ENCODE measurements at places on chromosomes 1 and 21.

GRCh38 chr1:22342734-22343191 is 108.9 kb upstream of the ZBTB40 start:
- no peak for DNase-seq

GRCh38 chr1:234782105-234782751 is 172.2 kb upstream of the IRF2BP2 start:
- DNase-seq: peak; percentile 2

DNA sequence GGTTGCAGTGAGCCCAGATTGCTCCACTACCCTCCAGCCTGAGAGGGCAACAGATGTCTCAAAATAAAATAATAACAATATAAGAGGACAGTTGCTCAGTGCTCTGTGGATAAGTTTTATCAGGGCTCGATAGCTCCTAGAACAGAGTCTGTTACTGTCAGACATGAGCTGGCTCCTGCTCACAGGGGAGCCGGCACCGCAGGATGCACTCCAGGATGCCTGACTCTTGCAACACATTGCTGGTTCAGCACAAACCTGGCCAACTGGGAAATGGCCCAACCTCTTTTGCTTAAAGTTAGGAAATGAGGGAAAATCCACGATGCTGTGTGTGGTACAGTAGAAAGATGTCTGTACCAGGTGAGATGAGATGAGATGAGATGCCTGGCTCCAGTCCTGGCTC is 5.8 kb upstream of the CTSE start:
- peak; percentile 28 for DNase-seq

- DNase-seq: no peak
Measured at GRCh38 chr1:103108376-103109150, at the start of gene COL11A1. Gene COL11A1 (minus strand): TSS chr1:103108522. CDS start chr1:103108178, 344 bp downstream.

DNA sequence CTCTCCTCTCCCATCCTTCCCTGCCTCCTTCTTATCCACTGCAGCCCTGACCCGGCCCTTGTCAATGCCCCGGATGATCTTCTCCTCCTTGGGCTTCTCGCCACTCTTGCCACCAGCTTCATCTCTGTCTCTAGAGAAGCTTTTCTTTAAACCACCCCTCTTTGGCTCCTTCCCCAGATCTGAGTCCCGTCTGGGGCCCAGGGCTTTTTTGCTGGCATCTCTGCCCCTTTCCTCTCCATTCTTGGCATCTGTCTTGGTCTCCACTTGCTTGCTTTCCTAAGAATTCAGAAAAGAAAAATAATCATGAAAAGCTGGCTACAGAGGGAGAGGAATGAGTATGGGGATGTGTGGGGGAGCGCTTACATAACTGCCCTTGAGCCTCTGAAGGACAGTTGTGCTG is 11.8 kb downstream of the SHISA4 start:
- DNase-seq: no peak

DNA sequence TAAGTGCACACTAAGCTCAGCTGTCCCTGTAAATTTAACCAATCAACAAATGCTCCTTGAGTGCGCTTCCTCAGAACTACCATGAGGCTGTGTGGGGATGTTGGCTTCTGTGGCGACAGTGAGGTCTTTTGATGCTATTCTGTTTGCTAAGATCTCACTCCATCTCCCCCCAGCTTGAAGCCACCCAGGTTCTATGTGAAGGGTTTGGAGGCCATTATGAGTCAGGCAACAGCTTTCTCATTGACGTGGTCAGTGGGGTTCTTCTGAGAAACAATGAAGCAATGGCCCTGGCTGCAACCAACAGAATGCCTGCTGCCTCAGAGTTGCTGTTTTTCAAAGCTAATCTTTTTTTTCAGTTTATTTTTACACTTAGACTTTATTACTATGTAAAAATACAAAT is 205.5 kb downstream of the PTBP2 start:
- no peak for DNase-seq

DNA sequence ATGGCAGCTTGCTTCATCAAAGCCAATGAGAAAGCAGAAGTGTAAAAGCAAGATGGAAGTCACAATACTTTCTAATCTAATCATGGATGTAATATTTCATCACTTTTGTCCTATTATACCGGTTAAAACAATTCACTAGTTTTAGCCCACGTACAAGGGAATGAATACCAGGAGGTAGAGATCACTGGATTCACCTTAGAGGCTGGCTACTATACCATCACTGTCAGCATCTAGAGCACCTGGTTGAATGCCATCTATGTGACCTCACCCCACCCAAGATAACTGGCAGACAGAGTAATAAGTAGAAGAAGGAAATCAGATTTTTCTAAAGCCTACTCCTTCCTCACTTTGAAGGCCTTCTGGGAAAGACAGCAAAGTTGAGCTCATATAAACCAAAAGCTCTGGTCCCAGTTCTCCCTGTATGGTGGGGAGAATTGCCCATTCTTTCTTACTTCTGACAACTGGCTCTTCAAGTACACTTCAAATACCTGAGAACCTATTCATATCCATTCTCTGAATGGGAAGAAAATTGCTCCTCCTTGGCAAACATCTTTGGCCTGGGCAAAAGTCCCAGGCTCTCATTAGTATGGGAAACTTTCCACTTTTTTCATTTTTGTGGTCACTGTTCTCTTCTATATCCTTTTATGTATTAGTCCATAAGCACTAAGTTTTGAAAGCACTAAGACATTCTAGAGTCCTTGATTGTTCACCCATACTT is 24.8 kb downstream of the HSD3B1 start:
- peak; percentile 57 for DNase-seq

GRCh38 chr1:177981200-177981599 is 11.3 kb upstream of the SEC16B start:
- no peak for DNase-seq

GRCh38 chr1:55848906-55849305 is 633.7 kb upstream of the USP24 start:
- peak; percentile 59 for DNase-seq

DNA sequence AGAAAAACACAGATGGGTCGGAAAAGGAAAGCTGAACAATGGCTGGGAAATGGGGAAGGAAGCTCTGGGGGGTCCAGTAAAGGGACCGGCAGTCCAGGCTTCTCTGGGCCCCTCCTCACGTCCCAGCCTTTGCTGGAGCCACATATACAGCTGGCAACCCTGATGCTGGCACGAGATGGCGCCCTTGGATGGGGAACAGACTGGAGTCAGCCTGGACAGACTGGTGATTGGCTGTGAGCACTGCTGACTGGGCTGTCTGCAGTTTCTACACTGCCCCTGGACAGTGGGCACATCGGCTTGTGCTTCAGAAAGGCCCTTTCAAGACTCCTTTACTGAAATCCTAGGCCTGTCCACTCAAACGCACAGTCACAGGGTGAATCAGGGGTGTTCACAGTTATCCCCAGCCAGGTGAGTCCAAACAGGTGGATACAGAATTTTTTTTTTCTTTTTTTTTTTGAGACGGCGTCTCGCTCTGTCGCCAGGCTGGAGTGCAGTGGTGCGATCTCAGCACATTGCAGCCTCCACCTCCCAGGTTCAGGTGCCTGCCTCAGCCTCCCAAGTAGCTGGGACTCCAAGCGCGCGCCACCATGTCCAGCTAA is 31.1 kb upstream of the ZBTB40 start:
- peak; percentile 85 for DNase-seq

DNA sequence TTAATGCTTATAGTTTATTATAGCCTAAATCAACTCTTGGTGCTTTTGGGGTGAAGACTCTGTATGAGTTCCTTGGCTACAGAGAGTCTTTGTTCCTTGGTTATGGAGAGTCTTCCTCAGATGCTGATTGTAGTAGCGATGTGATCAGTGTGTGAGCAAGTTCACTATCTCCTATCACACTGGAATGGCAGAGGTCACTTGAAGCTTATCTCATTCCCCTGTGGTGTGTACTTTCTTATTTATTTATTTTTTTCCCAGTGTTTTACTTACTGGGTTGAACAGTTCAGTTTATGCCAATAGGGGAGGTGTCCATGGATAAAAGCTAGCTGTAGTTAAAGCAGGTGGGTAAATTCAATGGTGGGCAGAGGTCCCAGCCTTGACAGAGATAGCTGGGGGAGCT is 20.1 kb upstream of the MAB21L3 start:
- DNase-seq: no peak

- no peak for DNase-seq
Measured at GRCh38 chr1:185478877-185479276, 161.8 kb upstream of the IVNS1ABP start.

DNA sequence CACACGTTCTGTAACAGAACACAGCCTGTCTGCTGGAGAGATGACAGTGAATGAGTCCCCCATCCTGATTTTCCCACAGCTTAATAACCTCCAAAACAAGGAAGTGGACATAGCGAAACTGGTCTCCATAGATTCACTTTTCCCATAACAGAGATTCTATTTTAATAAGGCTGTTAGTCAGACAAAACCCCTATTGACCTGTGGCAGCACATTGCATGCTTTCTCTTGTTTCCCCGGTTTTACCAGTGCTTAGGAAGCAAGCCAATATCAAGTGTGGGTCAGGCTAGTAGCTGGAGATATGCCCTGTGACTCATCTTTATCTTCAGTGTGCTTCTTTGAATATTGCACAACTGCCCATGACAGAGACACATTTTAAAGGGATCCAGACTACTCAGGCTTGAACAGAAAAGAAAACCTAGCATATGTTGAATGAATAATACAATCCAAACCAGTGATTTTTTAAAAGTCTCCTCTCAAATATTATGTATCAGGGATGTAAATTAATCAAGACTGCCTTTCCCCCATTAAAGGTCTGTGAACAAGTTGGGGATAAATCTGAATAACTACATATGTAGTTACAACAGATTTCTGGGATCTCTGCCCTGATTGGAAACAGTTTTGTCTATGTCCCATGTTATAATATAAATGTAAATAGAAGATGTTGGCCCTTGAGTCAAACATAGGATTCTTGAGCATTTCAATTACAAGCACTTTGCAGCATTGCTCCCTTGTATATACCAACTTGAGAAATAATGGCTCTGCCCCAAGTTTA is 11.9 kb upstream of the CLDN8 start:
- peak; percentile 99 for DNase-seq

DNA sequence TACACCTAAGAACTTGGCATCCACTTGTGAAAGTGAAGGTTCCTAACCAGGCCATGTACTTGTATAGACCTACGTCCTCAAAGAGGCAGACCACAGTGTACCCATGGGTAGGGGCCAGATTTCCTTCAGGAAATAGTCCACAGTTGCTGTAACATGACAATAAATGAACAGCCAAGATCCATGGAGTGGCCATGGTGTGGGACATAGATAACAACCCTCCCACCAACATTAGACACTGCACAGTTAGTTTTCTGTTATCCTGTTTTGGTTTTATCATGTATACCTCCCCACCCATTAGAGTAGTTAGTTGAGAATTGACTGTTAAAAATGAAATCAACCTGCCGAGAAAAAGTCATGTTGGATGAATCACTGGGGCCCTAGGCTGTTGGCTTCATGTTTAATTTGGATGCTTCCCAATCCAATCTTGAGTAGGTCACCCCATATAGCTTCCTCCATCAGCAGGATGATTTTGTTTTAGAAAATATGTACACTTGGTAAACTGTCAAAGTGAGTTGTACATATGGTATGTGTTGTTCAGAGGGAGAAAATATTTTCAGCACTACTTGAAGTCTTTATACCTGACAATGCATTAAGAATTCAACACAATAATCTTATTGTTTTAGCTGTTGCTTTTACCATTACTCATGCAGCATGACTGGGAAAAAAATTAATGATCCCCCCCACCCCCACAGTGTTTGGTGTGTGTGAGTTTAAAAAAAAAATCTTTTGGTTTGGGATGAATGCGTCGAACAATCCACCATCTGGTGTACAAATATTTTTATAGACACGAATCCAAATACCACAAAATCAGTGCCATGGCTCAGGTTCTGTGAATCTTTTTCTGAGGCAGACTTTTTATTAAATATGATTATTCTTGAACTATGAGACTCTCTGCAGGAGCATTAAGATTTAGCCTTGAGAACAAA is 88.3 kb upstream of the ARHGAP29 start:
- peak; percentile 99 for DNase-seq

DNA sequence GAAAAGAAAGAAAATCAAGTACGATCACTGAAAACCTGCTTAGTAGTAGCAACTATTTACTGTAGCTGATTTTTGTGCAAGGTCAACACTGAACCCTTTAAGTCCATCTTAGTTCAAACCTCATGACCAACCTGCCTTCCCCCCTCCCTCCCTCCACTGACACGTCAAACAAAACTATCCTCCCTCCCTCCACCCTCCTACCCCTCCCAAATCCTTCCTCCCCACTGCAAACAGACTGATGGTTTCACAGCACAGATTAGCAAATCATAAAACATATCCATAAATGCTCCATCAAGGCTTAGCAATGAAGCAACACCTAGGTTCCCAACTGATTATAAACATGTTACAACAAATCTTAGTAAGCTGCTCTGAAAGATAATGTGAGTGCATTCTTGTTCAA is 164.3 kb upstream of the GREM2 start:
- no peak for DNase-seq

- peak; percentile 46 for DNase-seq
Measured at GRCh38 chr1:164712131-164713036, 153.4 kb downstream of the PBX1 start.

GRCh38 chr1:100631015-100631551 is 88.5 kb upstream of the VCAM1 start:
- DNase-seq: peak; percentile 74

DNA sequence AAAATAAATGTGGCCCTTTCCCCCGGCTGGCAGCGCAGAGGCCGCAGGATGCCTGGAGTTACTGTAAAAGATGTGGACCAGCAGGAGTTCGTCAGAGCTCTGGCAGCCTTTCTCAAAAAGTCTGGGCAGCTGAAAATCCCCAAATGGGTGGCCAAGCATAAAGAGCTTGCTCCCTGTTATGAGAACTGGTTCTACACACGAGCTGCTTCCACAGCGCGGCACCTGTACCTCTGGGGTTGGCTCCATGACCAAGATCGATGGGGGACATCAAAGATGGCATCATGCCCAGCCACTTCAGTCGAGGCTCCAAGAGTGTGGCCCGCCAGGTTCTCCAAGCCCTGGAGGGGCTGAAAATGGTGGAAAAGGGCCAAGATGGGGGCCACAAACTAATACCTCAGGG is 95.9 kb downstream of the LRIG2 start:
- DNase-seq: no peak

DNA sequence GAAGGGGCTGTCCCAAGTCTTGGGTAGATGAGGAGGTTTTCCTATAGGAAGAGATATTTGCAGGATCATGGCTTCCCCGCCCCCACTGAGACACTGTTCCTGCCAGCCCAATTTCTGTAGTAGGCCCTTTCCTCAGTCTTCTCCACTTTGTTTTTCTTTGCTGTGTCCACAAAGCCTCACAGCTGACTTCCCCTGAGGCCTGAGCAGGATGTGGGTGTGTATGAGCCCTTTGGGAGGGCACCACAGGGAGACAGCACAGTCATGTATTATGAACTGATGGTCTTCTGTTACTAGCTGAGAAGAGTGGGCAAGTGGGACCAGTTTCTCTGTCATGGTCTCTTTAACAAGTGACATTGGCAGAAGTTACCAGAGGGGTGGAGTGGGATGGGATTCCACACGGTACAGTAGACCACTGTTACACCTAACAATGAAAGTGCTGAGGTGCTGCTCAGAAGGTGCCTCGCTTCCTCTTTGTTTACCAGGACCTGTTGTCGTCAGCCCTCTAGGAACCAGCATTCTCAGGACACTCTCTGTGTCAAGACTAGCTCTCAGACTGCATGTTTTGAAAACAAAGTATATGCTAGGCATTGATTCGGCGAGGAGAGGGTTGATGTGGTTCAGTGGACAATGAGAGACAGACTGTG is 253.8 kb upstream of the HOOK1 start:
- DNase-seq: no peak
